ENCODE measurements at places on chromosomes 3 and 15. TPM values are rescaled to one million over a fixed set of nuclear protein-coding genes. Genes with fewer than 3 reads are reported as not detected.
A peak's percentile ranks its signal among the peaks of the same experiment; 100 is the strongest.

TMEM87A gene
- total RNA-seq = 38.8 TPM

CYP1A2 gene
- total RNA-seq = not detected

- H3K4me3 ChIP-seq = no peak overlapping the region
- H3K27me3 ChIP-seq = peaks cover 64% of the 10 kb centered on the region
- no peaks in the 10 kb centered on the region for H3K4me1 ChIP-seq
- no peak for DNase-seq
Measured at GRCh38 chr15:83285979-83286553, 1.6 kb upstream of the BNC1 start.

- no peak overlapping the region for H3K27ac ChIP-seq
- H3K4me1 ChIP-seq = no peaks in the 10 kb centered on the region
- DNase-seq = no peak
- H3K4me3 ChIP-seq = no peak overlapping the region
Measured at GRCh38 chr3:151940481-151940880, 67.0 kb downstream of the SUCNR1 start.

GRCh38 chr3:13939206-13939605 lies 59.3 kb upstream of the WNT7A start:
- no peaks in the 10 kb centered on the region for H3K4me1 ChIP-seq
- DNase-seq = no peak
- H3K27ac ChIP-seq = no peak overlapping the region
- no peaks in the 10 kb centered on the region for H3K36me3 ChIP-seq

- H3K4me3 ChIP-seq = no peak overlapping the region
- H3K27me3 ChIP-seq = no peaks in the 10 kb centered on the region
- H3K27ac ChIP-seq = no peak overlapping the region
- no peaks in the 10 kb centered on the region for H3K36me3 ChIP-seq
- no peak for DNase-seq
Measured at GRCh38 chr3:174465177-174465576, 394.0 kb upstream of the NAALADL2 start.

GRCh38 chr15:61130950-61131942 lies 97.9 kb downstream of the RORA start:
- no peak overlapping the region for H3K27ac ChIP-seq
- no peak overlapping the region for H3K4me3 ChIP-seq
- H3K27me3 ChIP-seq = no peaks in the 10 kb centered on the region
- no peak for DNase-seq

DNA sequence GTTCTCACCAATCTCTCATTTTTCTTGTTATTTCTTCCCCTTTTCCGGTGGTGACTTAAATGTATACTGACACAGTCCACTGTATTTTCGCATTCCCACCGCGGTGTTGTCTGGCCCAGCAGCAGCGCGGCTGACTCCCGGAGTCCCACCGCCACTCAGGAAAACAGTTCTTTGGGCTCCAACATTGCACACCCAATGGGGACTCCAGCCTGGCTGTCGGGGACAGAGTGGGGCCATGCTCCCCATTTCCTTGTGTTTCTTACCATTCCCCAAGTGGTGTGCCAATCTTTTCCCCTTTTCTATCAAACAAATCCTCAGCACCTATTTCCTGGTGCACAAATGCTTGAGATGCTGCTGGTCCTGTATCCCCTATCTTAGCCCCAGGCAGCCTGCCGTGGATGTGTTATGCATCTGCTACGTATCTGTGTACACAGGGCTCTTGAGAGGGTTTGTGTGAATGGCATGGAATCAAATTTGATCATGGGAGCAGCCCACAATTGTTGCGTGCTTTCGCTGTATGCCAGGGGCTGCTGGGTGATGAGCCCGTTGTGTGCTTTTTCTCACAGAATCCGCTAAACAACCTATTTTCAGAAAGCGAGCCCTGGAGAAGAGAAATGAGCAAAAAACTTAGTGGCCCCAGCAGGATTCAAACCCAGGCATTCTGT lies 219.1 kb upstream of the RGMA start:
- no peak overlapping the region for H3K4me3 ChIP-seq
- no peak for DNase-seq
- no peaks in the 10 kb centered on the region for H3K27me3 ChIP-seq
- H3K27ac ChIP-seq = no peak overlapping the region
- H3K36me3 ChIP-seq = no peaks in the 10 kb centered on the region

DNA sequence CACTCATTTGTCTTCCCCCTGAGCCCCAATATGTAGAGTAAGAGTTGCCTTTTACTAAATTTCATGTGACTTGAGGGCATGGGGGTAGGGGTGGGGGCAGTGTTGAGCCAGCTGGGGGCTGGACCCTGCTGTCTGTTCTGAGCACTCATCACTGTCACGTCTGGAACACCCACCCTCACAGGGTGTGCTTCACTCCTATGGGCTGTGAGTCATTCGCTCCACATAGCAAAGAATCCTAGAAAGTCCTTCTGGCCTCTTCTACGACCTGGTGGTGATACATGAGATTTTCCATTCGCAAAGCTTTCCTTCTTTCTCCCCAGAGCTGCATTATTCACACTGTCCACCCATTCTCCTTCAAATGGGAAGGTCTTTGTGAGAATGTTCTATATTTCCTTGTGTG lies 43.6 kb upstream of the MGLL start:
- H3K36me3 ChIP-seq = no peaks in the 10 kb centered on the region
- no peak overlapping the region for H3K27ac ChIP-seq
- H3K27me3 ChIP-seq = no peaks in the 10 kb centered on the region
- H3K4me1 ChIP-seq = no peaks in the 10 kb centered on the region
- no peak overlapping the region for H3K4me3 ChIP-seq

- H3K4me1 ChIP-seq = peaks cover 11% of the 10 kb centered on the region
Measured at GRCh38 chr15:98154863-98155262, 194.4 kb downstream of the ARRDC4 start.

- H3K27me3 ChIP-seq = no peaks in the 10 kb centered on the region
- no peaks in the 10 kb centered on the region for H3K36me3 ChIP-seq
- H3K4me3 ChIP-seq = no peak overlapping the region
- H3K4me1 ChIP-seq = no peaks in the 10 kb centered on the region
- no peak for DNase-seq
Measured at GRCh38 chr3:176584413-176585176, 612.7 kb downstream of the TBL1XR1 start.

DNA sequence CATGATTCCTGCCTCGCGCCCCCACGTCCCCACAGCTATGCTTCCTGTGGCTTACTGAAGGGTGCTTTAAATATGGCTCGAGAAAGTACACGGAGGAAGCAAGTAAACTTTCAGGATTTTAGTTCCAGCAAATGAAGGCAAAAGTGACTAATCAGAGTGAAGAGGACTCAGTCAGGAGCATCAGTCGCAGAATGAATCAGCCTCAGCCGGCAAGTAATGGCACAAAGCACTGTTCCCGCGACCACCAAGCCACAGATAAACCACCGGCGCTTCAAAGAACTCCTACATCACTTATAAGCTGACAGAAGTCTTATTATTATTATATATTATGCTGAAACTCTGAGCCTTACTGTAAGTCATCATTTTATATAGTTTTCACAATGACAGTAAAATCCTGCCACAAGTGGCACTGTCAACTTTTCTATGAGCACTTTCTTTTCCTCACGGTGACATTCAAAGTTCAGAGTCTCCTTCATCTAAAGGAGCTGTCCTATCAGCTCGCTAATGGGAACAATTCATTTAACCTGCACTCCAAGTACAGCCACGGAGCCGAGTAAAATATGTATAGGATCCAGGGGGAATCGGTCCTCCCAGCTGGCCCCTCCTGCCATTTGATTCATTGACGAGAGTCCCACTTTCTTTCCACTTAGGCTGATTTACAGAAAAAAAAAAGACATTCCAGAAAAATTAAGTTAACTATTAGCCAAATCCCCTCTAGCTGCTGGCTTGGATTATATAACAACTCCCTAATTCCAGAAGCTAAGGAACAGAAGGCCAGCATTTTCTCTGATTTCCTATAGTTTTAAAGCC lies 217.0 kb upstream of the ICE2 start:
- DNase-seq = no peak
- no peaks in the 10 kb centered on the region for H3K27me3 ChIP-seq
- H3K36me3 ChIP-seq = no peaks in the 10 kb centered on the region
- H3K4me3 ChIP-seq = no peak overlapping the region

GRCh38 chr3:127888564-127889107 lies 26.4 kb upstream of the KBTBD12 start:
- no peak overlapping the region for H3K4me3 ChIP-seq
- H3K27me3 ChIP-seq = no peaks in the 10 kb centered on the region
- DNase-seq = no peak
- H3K4me1 ChIP-seq = no peaks in the 10 kb centered on the region
- no peak overlapping the region for H3K27ac ChIP-seq

DNA sequence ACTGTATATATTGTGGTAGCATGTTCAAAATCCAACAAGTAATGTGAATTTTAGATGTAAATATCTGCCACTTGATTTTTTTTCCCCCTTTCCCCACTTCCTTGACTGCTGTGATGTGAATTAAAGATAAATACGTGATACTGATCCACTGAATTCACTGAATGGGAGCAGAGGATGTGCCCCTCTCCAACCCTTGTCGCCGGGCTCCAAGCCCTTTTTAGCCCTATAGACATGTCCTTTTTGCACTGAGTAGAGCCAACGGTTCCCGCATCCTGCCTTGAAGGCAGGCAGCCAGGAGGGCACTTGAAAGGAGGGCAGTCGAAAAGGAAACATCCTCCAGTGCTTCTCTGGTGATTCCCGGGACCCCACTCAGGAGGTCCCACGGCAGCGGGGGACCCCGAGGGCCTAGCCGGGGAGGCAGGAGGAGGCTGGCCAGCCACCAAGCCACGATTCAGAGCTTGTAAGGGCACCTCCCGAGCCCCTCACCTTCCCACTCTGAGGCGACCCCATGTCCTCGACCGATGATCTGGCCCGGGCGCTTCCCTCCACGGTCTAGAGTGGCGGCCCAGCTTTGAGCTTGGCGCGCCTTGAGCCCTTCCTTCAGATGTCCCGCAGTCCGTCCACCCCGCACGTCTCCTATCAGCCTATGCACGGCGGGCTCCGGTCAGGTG lies 901 bp upstream of the MANF start:
- H3K27ac ChIP-seq = peak overlapping the region; percentile 96
- no peaks in the 10 kb centered on the region for H3K27me3 ChIP-seq
- peaks cover 30% of the 10 kb centered on the region for H3K4me1 ChIP-seq

DNA sequence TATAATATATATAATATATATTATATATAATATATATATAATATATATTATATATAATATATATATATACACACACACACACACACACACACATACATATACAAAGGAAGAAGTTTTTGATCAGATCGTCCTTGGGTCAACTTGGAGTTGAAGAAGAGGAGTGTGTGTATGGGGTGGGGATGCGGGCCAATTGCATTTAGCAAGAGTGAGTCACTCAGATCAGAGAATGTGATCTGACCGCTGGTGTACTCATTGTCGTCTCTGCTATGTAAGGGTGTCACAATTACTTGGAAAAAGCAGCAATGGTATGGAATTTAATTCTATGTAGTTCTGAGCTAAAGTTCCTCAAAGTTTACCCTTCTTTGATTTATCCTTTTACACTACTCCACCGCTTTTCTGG lies 4.6 kb upstream of the VGLL3 start:
- no peak for DNase-seq
- no peak overlapping the region for H3K27ac ChIP-seq
- no peaks in the 10 kb centered on the region for H3K27me3 ChIP-seq
- H3K4me3 ChIP-seq = no peak overlapping the region
- no peaks in the 10 kb centered on the region for H3K36me3 ChIP-seq

DNA sequence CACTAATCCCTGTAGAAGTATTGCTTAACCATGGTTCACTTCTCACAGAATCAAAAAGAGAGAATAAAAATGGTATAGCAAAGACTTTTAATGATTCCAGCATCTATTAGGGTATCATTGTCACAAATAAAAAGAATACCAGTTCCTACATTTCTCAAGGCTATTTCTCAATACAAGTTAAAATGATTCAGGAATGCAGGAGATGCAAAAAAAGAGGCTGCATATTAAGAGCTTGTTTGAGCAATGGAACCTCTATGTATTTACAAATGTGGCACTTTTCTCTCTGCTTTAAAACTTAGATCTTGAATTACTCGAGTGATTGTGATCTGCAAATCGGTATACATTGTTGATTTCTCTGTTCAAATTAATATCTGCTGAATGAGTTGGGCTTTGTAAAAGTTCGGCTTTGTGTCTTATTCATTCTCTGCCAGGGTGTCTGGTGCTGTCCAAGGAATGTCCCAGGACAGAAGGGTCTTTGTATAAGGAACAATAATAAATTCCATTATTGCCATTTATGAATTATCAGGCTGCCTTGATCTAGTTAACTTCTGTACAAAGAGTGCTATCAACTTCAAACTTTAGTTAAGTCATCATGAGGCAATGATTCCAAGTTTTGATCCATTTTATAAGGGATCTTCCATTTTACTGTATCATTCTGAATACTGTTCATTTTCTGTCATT lies 364.2 kb downstream of the RBMS3 start:
- no peak overlapping the region for H3K4me3 ChIP-seq
- H3K27ac ChIP-seq = no peak overlapping the region
- peaks cover 3% of the 10 kb centered on the region for H3K4me1 ChIP-seq
- no peak for DNase-seq

GRCh38 chr3:194487289-194488054 lies 670 bp upstream of the ATP13A3 start:
- peaks cover 17% of the 10 kb centered on the region for H3K4me1 ChIP-seq
- H3K27me3 ChIP-seq = peaks cover 7% of the 10 kb centered on the region
- peak overlapping the region; percentile 91 for H3K4me3 ChIP-seq
- H3K36me3 ChIP-seq = peaks cover 8% of the 10 kb centered on the region
- peak overlapping the region; percentile 83 for H3K27ac ChIP-seq
- DNase-seq = peak; percentile 77

DNA sequence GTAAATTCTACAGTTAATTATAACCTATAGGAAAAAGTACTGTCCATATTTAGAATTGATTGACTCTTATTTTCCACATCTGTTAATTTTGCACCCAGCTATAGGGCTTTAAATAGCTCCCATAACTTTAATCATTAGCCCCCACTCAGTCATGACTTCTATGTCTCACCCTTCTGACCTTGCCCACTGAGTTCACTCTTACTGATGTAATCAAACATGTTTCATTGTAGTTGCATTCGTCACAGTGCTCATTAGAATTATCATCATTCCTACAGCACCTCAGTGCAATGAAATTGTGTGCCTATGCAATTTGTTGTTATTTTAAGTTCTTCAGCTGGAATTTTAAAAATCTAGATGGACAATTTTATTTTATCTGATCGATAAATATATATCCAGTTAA lies 151.4 kb downstream of the TIGIT start:
- no peaks in the 10 kb centered on the region for H3K27me3 ChIP-seq
- DNase-seq = no peak
- H3K36me3 ChIP-seq = no peaks in the 10 kb centered on the region
- H3K27ac ChIP-seq = no peak overlapping the region
- no peaks in the 10 kb centered on the region for H3K4me1 ChIP-seq

DNA sequence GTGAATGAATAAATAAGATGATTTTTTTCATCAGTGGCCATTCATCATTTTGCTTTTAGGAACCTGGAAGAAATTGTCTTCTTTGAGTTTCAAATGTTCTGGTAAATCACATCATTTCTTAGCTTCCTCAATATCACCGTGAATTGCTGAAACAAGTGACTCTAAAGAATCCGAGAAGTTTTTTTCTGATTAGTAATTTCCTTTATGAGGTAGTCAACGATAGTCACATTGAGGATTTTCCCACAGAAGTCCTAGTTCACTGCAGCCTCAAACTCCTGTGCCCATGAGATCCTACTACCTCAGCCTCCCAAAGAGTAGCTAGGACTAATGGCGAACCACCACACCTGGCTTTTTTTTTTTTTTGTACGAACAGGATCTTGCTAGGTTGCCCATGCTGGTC lies 3.6 kb upstream of the TMPRSS7 start:
- H3K36me3 ChIP-seq = no peaks in the 10 kb centered on the region
- no peak for DNase-seq
- no peak overlapping the region for H3K27ac ChIP-seq
- 0 out of 2 replicates have a peak, but pooled peaks cover 3% of the 10 kb centered on the region for H3K4me1 ChIP-seq
- no peak overlapping the region for H3K4me3 ChIP-seq
